ENCODE measurements at places on chromosomes 1 and 21.
A peak's percentile ranks its signal among the peaks of the same experiment; 100 is the strongest.

DNA sequence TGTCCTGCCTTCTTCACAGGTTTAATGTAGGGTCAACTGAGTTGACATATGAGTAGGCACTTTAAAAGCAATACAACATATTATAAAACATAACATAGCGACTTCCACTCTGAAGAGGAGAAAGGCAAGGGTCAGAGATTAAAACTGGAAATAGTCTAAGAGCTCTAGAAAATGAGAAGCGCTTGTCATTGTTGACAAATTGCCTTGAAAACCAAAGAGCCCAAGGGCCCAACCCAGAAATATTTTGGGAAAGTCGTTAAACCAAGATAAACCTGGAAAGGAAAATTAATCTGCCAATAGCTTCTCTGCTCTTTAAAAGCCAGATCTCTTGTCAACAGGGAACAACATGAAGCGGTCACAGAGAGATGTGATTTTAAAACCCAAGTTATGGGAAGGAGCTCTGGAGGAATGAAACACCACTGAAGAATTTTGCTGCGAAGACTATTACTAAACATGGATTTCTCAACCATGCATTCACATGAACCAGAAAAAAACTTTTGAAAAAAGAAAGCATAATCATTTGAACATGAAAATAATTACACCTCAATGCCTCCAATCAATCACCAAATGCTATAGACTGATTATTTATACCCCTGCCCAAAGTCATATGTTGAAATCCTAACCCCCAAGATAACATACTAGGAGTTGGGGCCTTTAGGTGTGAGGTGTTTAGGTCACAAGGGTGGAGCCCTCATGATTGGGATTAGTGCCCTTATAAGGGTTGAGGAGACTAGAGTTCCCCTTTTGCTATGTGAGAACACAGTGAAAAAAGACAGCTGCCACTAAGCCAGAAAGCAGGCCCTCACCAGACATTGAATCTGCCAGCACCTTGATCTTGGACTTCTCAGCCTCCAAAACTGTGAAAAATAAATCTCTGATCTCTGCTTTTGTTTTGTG is 33.0 kb upstream of the MTF1 start:
- no peak for DNase-seq

GRCh38 chr1:161770250-161770649 is 4.1 kb downstream of the ATF6 start:
- DNase-seq: no peak

DNA sequence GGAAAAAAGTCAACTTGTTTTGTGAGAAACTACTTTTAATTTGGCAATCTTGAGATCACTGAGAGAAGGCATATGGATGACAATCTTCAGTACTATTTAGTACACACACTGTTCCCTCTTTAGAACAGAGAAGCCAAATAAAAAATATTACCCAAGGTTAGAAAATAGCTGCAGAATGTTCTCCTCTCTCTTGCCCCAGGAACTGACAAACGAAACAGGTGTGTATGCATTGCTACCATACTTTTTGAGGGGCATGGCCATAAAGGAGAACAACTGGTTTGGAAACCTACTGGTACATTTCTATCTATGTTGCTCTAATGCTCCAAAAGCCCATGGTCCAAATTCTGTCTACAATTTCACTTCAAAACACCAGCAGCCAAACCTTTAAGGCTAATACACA is 5.7 kb downstream of the TOR1AIP2 start:
- no peak for DNase-seq

DNA sequence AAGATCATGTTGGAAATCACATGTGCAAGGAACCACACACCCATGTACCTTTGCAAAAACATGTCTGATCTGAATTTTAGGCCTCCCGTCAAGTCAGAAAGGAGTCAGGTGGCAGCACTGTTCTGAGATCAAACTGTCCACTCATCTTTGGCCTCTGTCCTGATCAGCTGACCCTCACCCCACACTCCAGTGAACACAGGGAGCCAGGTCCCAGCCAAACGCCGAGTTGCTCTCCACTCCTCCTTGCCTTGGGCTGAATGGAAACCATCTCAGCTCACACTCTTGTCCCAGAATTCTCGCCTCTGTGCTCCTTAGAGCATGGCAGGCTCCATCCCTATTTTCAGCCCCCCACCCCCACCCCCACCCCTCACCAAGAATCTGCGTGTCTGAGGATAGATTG is 4.6 kb upstream of the RNF186 start:
- DNase-seq: no peak

- no peak for DNase-seq
Measured at GRCh38 chr21:42234041-42234440, 15.1 kb downstream of the ABCG1 start.

DNA sequence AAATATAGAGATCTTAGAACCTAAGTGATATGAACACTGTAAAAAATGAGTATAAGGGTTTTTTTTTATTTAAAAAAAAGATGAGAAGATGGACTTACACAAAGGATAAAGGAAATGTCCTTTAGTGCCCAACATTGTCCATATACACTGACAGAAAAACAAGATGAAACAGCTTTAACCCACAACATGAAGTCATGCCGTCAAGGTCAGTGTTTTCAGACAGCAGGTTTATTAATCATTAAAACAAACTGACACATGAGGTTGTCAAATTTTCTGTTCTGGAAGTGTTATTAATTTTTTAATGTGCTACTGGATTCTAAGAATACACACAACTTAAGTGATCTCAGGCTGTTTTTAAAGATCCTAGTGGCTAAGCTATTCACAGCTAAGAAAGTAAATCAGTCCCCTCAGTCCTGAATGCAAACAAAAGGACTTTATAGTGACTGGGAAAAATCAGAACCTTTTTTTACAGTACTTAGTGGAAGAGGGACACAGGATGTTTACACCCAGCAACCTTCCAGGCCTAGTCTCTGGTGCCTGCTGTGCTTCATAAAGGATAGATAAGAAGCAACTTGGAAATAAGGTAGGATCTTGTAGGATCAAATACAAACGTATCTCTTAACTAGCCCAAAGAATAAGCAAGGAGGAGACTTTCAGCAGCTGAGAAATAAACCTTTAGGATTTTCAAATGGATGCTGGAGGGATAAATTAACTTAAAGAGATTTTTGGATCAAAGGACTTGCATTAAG is 21.9 kb upstream of the PKN2 start:
- no peak for DNase-seq

GRCh38 chr21:42286416-42286815 is 28.8 kb downstream of the TFF3 start:
- no peak for DNase-seq

GRCh38 chr1:221241157-221241556 is 361.9 kb downstream of the HLX start:
- no peak for DNase-seq

GRCh38 chr1:59020151-59020997 is 236.5 kb upstream of the JUN start:
- no peak for DNase-seq

- no peak for DNase-seq
Measured at GRCh38 chr1:223771814-223772770, 59.8 kb downstream of the CAPN2 start.

GRCh38 chr1:199585392-199585791 is 442.1 kb upstream of the NR5A2 start:
- no peak for DNase-seq

DNA sequence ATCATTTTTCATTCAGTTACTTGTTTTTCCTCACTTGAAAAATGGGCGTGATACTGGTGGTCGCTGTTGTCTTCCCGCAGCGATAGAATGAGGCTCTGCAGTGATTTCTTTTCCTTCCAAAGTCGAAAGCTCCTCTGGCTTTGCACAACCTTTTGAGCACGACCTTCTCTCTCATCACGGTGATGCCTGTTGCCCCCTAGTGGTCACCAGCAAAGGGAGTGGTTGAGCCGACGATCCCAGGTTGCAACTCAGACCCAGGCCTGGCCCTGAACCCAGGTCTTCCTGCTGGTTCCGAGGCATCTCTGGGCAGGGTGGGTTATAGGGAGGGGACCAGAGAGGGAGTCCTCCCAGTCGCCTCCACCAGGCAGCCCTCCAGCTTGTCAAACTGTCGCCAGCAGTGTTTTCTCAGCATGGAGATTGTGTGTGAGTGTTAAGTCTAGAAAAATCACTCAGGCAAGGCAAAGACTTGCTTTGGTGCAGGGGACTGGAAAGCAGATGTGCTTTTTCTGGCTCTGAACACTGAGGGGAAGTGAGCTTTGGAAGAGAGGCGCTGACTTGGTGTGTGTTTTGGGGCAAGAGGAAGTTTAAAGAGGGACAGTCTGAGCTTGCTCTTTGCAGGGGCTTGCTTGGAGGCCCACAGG is 285.3 kb downstream of the CAMTA1 start:
- peak; percentile 15 for DNase-seq

DNA sequence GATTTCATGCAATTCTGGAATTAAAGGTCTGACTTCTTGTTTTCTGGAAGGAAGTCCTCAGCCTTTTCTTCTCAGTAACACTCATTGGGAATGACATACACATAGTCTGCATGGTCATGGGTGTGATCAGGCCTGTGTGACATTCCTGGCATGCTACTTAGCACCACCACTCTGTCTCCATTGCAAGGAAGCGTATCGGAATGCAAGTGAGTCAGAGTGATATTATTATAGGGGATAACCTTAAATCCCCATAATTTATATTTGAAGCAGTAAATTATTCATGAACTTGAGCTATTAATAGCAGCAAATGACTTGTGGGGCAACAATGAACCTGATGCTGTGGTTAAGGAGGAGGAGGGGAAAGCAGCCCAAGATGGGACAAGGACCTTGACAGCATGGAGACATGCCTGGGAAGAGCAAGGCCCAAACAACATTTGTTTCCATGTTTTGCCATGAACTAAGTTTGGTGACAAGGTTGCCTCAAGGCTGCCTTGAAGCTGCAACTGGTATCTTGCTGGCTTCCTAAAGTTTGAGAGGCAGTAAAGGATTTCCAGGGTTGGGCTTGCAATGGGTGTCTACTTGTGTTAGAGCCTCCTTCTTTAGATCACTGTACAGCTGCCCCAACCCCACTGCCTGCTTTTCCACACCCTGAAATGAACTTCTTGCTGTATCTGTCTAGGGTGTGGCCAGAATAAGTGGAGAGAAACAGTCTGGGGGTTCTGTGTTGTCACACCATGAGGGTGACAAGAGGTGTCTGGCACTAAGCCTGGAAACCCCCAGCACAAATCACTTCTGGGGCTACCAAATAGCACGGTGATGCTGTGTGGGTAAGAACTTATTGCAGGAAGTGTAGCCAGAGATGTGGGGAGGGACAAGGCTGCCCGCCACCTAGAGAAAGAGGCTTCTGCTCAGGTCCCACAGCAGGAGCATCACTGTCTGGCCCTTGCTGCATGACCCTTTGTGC is 4.6 kb downstream of the MAB21L3 start:
- DNase-seq: no peak

GRCh38 chr1:52970149-52970548 is 43.1 kb downstream of the SCP2 start:
- DNase-seq: no peak

- DNase-seq: no peak
Measured at GRCh38 chr1:150976401-150976821, 1.8 kb upstream of the CERS2 start.

DNA sequence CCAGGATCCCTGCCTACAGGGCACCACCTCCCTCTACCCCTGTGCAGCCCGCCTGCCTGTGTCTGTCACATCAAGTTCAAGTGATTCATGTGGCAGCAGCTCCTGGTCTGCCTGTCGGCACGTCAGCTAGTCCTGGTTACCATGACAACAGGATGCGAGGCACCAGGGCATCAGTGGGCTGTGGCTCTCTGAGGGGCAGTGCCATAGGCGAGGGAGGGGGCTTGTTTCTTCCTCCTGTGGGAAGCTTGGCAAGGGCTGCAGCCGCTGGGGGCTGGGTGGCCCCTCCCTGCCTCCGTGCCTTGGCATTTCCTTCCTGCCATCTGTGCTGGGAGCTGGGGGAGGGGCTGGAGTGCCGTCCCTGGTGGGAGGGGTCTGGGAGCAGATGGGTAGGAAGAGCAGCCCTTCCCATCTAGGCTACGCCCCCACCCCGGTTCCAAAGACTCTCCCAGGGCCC is 43.1 kb downstream of the FOXO6 start:
- no peak for DNase-seq

- no peak for DNase-seq
Measured at GRCh38 chr1:182724215-182724614, 39.8 kb upstream of the RGS8 start.

GRCh38 chr1:9542430-9542829 is 3.2 kb downstream of the SLC25A33 start:
- no peak for DNase-seq

GRCh38 chr1:208258277-208258676 is 14.1 kb upstream of the PLXNA2 start:
- DNase-seq: no peak

DNA sequence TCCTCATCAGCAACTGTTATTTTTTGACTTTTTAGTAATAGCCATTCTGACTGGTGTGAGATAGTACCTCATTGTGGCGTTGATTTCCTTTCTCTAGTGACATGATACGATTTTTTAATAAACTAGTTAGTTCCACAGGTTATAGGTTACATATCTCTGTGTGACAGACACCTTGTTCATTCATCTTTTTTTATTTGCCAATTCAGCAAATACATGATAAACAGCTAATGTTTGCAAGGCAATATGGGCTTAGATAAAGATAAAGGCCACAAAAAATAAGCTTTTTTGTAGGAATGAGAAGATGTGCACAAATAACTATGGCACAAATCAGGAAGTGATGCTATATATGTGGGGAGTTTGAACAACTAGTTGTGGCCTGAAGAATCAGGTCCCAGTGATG is 366.8 kb downstream of the HLX start:
- no peak for DNase-seq

DNA sequence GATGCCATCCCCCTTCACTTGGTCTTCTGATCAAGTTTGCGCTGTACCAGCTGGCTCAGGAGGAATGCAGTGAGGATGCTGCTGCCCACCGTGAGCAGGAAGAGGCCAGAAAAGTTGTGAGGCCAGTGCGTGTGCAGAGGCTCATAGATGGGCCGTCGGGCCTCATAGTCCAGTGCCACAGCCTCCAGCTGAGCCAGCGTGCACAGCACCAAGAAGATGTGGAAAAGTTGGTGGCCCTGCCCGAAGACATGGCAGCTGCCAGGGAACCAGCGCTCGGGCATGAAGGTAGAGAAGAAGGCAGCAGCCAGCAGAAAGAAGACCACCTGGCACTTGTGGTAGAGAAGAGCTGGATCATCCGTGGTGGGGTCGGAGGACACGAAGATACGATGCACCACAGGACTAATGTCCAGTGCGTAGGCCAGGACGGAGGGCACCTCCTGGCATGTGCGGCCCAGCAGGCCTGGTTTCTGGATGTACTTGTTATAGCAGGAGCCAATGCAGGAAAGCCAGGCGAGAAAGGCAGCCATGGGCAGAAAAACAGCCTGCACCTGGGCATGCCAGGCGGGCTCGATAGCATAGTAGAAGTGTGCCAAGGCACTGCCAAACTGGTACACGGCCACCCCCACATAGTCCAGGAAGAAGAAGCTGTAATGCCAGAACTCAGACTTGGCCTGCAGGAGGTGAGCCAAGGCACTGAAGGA is 3.7 kb upstream of the AUNIP start:
- no peak for DNase-seq
